ENCODE measurements at places on chromosomes 5 and 9.
A peak's percentile ranks its signal among the peaks of the same experiment; 100 is the strongest.

- DNase-seq: no peak
Measured at GRCh38 chr5:177350776-177351391, 584 bp downstream of the LMAN2 start.

- no peak for DNase-seq
Measured at GRCh38 chr5:140145818-140146522, 20.2 kb downstream of the IGIP start.

- DNase-seq: no peak
Measured at GRCh38 chr5:152869971-152870370, 464.9 kb upstream of the NMUR2 start.

DNA sequence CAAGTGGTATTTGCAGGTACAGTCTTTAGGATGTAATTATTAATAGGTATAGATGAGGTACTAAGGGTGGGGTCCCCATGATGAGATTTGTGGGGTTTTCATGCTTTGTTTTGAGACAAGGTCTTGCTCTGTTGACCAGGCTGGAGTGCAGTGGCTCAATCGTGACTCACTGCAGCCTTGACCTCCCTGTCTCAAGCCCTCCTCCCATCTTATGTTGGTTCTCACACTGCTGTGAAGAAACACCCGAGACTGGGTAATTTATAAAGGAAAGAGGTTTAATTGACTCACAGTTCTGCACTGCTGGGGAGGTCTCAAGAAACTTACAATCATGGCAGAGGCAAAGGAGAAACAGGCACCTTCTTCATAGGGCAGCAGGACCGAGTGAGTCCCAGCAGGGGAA lies 217.5 kb downstream of the CDK5RAP2 start:
- no peak for DNase-seq

DNA sequence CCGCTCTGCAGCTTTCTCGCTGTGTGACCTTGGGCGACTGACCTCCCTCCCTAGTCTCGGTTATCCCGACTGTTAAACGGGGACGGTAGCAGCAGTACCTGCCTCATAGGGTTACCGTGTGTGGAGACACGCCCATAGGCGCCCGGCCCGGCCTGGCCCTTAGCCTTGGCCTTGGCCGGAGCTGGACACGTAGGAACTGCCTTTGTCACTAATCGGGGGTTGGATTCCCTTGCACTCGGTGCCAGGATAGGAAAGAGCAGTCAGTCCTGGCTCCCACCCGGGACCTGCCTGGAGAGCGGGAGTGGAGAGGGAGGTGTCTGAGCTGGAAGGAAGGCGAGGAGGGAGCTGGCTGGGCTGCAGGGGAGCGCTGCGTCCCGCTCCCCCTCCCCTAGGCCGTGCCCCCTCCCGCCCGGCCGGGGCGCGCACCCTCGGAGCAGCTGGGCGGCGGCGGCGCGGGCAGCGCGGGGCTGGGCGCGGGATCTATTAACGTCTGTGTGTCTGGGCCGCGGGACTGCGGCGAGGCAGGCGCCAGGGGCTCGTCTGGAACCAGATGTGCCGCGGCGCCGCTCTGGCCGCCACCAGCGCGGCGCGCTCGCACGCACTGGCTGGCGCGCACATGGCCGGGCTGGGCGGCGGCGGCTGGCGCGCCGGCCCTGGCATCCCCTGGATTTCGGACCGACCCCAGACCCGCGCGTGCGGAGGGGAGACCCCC lies 31.7 kb downstream of the PRRX2 start:
- DNase-seq: no peak

DNA sequence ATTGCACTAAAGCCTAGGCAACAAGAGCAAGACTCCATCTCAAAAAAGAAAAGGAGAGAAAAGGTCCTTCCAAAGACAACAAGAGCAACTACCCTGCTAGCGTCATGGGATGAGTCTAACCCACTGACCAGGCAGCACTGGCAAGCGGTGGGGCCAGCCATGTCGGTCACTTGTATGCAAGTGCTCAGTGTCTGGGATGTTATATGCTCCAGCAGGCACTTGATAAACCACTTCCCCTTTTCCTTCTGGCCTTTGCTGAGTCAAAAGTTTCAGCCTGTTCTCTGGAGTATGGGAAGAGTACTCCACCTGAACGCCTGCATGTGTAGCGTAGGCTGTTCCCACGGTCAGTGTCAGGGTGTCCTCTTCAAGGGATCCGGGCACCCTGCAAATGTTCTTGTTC lies 9.2 kb upstream of the MXD3 start:
- DNase-seq: no peak

- DNase-seq: no peak
Measured at GRCh38 chr9:2934241-2934650, 90.4 kb upstream of the PUM3 start.

DNA sequence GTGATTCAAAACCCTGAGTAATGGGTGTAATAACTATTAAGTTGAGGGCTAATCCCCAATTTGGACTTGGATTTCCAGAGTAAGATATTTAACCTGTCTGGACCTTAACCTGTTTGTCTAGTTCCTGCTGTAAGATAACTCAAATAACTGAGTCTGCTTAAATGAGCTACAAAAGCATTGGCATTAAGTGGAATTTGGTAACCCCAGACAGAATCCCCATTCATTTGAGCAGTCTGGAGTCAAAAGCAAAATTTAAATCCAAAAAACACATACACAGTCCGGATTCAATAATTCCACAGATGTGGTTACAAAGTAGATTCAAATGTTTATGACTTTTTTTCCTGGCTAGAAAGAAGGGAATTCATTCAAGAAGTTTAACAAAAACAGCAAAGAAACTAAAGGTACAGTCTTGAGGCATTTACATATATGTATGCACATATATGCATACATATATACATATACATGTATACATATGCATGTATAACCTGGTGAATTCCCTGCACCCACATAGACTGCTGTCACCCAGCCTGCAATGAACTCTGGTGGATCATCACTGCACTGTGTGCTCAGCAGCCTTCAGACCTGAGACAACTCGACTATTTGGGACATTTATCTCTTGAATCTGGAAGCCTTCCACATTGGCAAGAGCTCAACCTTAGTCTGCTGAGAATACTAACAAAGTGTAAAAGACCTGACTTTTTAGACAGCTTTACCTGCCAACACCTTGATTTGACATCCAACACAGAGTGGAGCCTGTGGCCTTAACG lies 205.4 kb downstream of the LURAP1L start:
- no peak for DNase-seq

GRCh38 chr5:137361280-137361679 lies 137.8 kb downstream of the SPOCK1 start:
- DNase-seq: no peak

DNA sequence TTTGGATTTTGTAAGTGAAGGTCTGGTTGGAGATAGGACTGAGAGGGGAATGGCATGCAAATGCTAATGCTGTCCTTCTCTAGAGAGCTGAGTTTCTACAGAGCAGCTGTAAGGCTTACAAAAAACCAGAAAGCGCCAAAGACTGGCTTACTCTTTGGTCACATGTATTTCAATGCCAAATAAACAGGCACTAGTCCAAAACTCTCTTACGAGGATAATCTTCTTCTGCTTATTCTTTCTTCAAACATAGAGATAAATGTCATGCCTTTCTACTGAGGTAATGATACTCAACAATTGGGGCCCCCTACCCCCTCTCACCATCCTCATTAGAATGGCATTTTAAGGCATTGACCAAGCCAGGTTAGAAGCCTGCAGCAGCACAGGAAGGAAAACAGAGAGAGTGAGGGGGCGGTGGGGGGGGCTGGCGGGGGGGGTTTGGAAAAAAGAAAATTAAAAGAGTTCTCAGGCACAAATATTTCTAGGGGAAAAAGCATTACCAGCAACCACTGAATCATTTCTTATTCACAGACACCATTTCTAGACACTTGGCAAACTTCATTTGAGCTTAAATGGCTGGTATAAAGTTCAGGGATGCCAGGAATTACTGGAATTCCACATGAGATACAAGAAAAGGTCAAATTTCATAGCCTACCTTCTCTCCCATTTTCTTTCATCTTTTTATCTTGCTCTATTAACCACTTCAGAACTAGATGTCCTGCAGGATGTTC lies 34.0 kb downstream of the PUM3 start:
- DNase-seq: peak; percentile 41

DNA sequence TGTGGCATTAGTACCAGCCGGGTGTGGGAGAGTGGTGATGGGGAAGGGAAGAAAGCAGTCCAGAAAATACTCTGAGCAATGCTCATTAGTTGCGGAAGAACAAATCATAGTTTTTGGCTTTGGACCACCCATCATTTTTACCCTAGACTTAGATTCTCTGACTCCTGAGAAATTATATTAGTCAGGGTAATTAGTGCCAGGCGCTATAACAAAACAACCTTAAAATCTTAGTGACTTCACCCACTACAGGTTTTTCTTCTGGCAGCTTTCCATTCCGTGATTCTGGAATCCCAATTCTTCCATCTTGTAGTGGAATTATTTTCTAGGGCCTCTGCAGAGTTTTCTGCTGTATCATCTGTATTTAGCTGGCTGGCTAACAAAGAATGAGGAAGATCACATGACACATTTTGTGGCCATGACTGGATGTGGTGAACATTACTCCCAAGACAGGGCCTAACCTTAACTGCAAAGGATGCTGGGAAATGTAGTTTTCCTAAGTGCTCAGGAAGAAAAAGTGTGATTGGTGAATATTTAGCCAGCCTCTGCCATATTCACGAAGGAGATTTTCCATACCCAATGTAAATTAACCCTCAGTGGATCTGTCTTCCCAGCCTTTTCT lies 373.0 kb upstream of the MEF2C start:
- DNase-seq: no peak

DNA sequence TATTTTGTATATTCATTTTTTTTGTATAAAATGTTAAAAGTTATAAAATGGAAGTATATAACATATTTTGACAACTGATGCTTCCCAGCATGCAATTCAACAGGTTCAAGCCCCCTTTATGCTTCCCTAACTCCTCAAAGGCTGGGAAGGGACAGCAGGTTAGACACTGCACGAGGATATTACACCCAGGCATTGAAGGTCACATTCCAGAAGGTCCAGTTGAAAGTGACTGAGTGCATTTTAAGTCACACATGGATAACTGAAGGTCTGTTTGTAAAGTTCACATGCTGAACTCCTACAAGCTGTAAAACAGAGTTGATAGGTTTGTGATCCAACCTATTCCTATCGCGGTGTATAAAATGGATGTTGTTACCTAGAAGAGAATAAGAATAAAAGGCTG lies 13.6 kb downstream of the PRXL2C start:
- no peak for DNase-seq

DNA sequence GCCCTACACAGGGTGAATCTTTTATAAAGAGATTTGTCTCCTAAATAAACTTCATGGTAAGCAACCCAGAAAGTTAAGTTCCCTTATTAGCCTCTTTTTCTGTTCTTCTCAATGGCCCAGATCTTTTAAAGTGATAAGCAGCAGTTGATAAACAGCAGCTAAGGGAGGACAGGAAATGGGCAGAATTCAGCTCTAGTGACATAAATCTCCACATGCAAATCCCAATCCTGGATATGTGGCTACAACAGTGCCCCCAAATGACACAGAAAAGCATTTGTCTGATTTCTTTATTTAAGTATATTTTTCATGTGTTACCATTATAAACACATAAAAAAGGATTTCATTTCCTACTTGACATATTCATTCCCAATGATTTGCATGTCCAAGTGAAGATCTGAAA lies 199.0 kb downstream of the DTWD2 start:
- DNase-seq: no peak

GRCh38 chr5:80215523-80215922 lies 40.3 kb downstream of the SERINC5 start:
- no peak for DNase-seq

- no peak for DNase-seq
Measured at GRCh38 chr9:78677326-78677725, 380.4 kb downstream of the PSAT1 start.

GRCh38 chr9:134551176-134551575 lies 90.4 kb upstream of the COL5A1 start:
- no peak for DNase-seq

DNA sequence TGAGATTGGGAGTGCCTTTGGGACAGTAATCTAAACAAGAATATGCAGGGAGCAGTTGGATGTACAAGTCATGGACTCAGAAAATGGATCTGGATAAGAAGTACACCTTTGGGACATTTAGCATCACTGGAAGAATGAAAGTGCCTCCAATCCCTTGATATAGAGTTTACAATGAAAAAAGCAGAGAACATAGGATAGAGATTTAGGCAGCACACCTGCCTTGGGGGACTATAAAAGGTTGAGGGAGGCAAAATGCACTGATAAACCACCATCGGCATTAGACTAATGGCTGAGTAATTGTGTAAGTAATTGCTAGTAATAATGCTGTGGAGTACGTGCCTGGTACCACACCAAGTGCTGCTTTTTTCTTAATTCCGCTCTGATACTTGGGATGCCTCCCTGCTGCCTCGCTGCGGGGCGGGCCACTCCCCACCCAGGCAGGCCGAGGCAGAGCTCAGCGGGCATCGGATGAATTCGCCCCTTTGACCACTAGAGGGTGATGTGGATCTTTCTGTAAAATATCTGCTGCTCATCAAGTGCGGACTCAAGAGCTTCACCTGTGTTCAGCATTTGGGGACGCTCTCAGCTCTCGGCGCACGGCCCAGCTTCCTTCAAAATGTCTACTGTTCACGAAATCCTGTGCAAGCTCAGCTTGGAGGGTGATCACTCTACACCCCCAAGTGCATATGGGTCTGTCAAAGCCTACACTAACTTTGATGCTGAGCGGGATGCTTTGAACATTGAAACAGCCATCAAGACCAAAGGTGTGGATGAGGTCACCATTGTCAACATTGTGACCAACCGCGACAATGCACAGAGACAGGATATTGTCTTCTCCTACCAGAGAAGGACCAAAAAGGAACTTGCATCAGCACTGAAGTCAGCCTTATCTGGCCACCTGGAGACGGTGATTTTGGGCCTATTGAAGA lies 99.9 kb downstream of the ANKRD18B start:
- DNase-seq: peak; percentile 23

DNA sequence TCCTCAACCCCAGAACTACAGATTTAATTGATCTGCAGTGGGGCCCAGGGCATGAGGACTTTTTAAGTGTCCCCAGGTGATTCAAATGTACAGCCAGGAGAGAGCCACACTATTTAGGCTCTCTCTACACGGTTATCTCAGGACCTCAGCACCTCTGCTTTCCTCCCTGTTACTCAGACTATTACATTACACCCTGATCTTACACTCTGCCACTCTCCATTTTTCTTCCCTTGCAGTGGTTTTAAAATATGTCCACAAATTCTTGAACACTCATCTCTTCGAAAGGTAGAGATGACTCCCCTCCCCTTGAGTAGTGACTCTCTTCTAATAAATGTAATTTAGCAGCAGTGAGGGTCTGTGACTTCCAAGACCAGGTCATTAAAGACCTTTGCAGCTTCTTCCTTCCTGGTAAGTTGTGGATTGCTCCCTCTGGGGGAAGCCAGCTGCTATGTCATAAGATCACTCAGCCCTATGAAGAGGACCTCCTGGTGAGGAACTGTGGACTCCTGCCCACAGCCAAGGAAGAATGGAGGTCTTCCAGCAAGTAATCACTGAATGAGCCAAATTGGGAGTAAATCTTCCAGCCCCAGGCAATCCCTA lies 87.5 kb upstream of the SSBP2 start:
- no peak for DNase-seq

- no peak for DNase-seq
Measured at GRCh38 chr5:124514956-124515355, 231.5 kb downstream of the ZNF608 start.

DNA sequence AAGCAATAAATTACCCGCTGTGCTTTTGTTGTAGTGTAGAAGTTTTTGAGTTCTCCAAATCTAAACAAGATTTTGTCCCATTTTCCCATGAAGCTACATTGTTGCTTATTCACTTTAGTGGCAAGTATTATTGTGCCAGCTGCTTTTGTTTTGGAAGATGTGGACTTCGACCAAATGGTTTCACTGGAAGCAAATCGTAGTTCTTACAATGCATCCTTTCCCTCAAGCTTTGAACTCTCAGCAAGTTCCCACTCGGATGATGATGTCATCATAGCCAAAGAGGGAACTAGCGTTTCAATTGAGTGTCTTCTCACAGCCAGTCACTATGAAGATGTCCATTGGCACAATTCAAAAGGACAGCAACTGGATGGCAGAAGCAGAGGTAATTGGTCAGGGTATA lies 10.9 kb downstream of the MFAP3 start:
- DNase-seq: no peak

Measured in urinary bladder (tissue), 4 donors.